ENCODE measurements at places on chromosomes 13 and 19.

- DNase-seq: no peak
These were observed 14.0 kb upstream of the GJA3 start for GRCh38 chr13:20174656-20175405.

DNA sequence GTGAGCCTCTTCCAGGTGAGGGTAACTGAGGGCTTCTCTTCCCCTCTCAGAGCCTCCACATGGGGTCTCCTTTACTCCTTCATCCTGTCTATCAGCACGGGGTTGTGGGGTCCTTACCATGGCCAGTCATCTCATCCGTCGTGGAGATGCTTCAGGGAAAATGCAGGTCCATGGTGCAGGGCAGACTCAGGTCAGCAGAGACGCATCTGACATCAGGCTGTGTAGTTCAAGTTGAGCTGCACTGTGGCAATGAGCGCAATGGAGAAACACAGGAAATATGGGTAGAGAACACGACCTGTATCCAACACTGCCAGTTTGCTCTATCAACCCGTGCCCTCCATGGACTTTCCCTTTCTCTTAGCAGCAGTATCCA lies 13.9 kb downstream of the LILRA5 start:
- no peak for DNase-seq

DNA sequence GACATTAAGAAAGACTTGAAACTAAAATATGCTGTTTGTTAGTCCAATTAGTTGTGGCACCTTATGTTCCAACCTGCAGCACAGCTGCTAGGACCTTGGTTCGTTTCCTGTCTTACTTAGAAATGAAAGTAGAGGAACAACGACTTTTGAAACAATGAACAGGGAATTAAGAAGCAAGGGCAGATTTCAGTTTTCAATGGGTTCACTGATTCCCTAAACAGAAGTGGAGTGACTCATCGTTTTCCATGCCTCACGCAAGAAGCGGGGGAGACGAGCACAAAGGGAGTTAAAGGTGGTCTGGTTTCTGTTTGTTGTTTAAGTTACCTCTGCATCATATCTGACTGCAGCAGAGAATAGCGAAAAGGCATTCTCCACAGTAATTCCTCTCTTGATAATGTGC lies 44.8 kb downstream of the PHF11 start:
- DNase-seq: no peak

- DNase-seq: no peak
These were observed 101.8 kb downstream of the SOX1 start for GRCh38 chr13:112168761-112169160.

DNA sequence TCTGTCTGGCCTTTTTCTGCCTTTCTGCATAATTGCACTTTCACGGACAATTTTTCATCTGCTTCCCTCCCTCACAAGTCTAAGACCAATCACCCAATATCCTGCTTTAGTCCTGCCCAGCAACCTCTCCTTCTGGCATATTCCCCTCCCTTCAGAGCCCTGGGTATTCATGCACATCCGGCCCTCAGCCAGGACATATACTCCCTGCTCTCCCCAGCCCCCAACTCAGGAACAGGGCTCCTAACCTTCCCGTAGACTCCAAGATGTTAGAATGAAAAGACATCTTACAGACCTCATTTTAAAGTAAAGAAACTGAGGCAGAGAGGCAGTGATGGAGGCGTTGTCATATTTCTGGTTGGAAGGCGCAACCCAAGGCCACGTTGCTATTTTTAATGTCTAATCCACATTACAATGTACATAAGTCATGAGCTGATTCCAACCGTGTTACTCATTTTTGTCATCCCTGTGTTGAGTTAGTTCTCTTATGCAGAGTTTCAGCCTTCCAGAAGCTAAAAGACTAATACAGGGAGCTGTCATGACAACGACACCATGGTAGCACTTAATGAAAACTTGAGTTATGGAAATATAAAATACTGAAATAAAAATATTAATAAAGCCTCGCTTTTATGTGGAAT lies 209.2 kb downstream of the TSHZ3 start:
- no peak for DNase-seq

DNA sequence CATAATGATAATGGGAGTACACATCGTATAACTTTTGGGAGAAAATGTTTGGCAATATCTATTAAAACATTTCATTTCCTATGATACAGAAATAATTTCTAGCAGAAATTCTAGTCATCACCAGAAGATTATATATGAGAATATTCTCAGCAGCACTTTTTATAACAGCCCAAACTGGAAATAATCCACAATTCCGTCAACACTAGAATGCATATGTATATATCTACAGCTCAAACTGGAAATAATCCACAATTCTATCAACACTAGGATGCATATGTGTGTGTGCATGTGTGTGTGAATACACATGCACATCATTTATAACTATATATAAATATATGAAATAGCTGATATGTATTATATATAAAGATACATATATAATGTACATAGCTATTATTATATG lies 408.0 kb upstream of the KLHL1 start:
- DNase-seq: no peak

DNA sequence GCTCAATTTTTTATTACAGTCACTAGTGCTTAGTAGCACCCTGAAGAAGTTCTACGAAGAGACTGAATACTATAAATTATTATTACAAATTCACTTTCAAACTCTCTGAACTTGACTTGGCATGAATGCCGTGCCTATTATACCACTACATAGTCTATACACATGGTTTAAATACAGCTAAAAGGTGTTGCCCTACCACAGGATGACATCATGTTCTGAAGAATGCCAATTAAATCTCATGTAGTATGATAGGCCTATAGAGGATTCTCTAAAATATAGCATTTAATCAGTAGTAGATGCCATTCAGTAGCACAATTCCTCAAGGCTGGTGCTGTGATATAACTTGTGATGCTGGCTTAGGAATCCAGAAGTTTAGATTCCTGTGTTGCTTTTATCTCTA lies 16.7 kb upstream of the POSTN start:
- DNase-seq: no peak

DNA sequence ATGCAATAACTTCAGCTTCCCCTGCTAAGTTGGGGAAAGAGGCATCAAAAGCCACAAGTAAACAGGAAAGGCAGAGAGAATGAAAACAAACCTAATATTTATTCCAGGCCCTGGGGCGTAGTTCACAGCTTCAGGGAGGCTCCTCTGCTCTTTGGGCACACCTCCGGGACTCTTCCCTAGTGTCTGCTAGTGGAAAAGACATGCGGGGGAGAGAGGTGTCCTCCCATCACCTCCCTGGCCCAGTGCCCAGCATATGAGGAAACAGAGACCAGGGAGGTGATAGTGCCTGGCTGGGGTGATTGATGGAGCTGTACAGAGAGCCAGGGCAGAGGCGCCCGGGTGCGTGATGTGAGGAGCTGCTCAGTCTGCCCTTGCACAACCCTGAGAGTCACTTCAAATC lies 71.0 kb downstream of the RASL11A start:
- DNase-seq: no peak

GRCh38 chr13:21152251-21152899 lies 24.0 kb downstream of the SKA3 start:
- DNase-seq: no peak

DNA sequence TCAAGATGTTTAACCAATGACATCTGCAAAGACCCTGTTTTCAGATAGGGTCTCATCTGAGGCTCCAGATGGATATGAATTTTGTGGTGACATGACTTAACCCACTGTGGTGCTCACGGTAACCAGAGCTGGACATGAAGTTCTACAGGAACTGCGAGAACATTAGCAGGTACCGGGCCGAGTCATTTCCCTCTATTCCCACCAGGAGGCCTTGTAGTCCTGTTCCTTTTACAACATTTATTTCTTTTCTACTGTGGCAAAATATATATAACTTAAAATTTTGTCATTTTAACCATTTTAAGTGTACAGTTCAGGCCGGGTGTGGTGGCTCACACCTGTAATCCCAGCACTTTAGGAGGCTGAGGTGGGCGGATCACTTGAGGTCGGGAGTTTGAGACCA lies 7.6 kb upstream of the TSPAN16 start:
- DNase-seq: no peak

- no peak for DNase-seq
These were observed 267.3 kb downstream of the DLEU7 start for GRCh38 chr13:50576156-50576555.

GRCh38 chr19:51539821-51540366 lies 8.4 kb upstream of the SIGLEC6 start:
- DNase-seq: no peak

- DNase-seq: no peak
These were observed 9.4 kb upstream of the GRAMD1A start for GRCh38 chr19:34990578-34991192.

DNA sequence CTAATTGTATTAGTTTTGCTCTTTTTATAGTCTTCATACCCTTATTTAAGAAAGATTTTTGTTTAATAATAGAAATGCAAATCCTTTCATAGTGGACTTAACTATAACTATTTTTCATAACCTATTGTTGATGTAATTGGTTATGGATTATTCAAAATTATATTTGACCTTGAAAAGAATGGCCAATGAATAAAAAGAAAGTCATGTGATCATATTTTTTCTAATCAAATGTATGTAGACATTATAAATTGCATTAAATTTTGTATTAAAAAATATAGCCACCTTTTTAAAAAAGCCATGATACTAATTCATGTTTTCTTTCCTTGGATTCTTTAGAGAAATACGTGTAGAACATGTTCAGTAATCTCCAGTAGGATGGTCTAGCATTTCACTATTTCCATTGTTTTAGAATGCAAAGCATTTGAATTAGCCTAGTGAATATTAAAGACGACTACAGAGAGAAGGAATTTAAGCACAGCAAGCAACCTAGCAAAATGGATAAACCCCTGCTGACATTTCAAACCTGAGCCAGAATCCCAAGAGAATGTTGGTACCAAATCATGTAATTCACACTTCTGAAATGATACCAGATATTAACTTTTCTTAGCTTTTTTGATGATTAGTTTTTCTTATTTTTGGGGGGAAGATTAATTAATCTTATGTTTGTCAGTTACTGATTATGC lies 1297.4 kb upstream of the MIR17HG start:
- no peak for DNase-seq

GRCh38 chr19:1069009-1069779 lies 2.2 kb downstream of the ARHGAP45 start:
- peak; percentile 88 for DNase-seq

- DNase-seq: no peak
These were observed 31.8 kb downstream of the RAB20 start for GRCh38 chr13:110529522-110530311.

DNA sequence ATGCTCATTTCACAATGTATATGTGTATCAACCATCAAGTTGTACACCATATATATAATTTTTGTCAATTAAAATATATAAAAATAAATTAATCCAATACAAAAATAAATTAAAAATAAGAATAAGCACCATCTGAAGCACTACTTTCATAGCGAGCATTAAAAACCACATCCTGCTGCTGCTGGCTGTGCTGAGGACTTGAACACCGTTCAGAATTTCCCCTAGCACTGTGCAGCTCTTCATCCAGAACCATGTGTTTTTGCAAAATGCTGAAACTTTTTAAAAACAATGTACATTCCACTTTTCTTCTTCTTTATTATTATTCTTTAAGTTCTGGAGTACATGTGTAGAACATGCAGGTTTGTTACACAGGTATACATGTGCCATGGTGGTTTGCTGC lies 40.0 kb upstream of the FOXO1 start:
- no peak for DNase-seq

DNA sequence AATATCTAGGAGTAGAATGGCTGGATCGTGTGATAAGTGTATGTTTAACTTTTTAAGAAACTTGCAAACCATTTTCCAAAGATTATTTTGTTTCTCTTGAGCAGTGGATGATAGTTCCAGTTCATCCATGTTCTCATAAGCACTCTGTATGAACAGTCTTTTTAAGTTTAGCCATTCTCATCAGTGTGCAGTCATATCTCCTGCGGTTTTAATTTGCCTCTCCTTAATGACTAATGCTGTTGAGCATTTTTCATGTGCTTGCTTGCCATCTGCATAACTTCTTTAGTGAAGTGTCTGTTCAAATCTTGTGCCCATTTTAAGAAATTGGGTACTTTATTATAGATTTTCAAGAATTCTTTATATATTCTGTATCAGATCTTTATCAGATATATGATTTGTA lies 58.6 kb downstream of the WASF3 start:
- DNase-seq: no peak

GRCh38 chr13:28463481-28463880 lies 31.4 kb downstream of the FLT1 start:
- no peak for DNase-seq

All from GM19239 (cell line).